ENCODE measurements at places on chromosomes 3 and 15.

GRCh38 chr3:5499404-5499803, 311.9 kb downstream of the EDEM1 start:
- ATAC-seq = no peak

DNA sequence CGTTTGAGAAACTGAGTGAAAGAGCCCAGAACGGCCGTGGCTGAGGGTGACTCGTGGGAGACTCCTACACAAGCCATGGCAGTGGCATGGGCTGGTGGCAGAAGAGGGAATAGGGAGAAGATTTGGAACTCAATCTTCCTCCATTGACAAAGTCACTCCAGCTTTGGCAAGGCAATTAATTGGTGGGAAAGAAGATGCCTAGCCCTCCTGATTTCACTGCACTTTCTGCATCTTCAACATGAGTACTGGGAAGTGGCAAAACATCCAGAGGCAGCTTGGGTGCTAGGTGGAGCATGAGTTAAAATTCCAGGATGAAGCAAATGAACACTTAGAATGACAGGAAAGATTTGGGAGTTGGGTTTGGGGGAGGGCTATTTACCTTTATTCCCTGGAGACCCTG, 1.4 kb upstream of the TGFBR2 start:
- no peak for ATAC-seq

- ATAC-seq = no peak
Observed at GRCh38 chr15:91219206-91219605, 119.1 kb downstream of the SV2B start.

- no peak for ATAC-seq
Observed at GRCh38 chr3:21407743-21408142, 343.3 kb downstream of the ZNF385D start.
